GM12864 (cell line): ENCODE measurements at places on chromosomes 3 and 15.

DNA sequence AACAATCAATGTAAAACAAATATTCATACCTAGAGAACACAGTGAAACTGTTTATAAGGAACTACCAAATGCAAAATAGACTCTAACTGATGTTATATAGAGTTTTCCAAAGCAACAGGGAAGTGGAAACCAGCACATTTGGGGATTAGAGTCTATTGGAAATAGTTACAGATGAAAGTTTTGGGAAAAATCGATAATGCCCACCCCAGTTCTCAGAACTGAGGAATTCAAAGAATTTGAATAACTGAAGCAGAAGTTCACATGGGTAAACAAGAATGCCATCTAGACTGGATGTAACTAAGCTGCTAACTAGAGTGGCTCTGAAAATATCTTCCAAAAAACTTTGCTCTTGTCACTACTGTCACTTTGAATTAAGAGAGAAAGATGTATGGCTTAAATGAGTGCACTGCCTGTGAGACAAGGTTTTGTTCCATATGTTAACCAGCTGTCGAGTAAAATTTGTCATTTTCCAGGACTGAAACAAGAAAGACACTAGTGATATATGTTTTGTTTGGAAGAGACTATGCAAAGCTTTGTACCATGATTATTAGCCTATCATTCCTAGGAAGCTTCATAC lies 9.2 kb upstream of the DENND4A start:
- no peak for DNase-seq

DNA sequence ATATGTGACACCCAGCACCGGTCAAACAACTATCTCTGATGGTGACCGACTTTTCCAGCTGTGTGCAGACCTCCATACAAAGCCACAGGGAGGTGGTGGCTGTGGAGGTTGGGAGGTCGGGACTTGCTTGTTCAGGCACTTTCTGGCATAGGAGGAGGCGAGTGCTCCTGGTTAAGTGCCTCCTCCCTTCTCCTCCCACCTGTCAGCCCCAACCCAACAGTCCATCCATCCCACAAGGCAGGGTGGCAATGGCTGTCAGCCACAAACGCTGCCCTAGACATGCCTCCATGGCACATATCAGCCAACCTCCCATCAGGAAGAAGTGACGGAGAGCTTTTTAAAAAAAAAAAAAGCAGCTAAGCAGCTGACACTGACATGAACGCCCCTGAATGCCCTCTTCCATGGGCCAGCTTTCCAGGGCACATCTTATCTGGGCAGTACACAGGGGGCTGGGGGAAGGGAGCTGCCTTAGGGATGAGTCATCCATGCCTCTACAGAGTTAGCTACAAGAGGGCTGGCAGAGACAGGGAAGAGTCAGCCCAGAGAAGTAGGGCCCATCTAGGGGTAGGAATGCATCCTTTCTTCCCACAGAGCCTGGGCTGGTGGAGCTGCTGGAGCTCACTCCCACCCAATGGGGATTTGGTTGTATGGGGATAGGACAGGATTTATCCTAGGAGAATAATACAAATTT lies 41.2 kb downstream of the CCDC12 start:
- DNase-seq = no peak

DNA sequence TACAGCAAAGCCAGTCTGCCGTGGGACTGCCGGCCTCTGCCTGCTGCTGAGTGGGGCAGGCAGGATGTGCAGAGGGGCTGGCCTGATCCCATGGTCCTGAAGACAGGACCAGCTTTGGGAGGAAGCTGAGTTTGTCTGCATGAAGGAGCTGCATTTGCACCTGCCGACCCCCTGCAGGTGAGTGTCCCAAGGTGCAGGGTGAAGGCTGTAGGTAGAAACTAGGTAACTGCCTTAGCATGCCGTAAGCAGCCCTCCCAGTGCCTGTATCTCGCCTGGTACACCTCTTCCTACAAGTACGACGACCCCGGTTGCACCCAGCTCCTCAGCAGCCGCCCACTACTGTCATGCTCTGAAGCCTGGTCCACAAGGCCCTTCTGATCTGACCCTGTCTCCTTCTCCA lies 34.9 kb downstream of the AMOTL2 start:
- no peak for DNase-seq

DNA sequence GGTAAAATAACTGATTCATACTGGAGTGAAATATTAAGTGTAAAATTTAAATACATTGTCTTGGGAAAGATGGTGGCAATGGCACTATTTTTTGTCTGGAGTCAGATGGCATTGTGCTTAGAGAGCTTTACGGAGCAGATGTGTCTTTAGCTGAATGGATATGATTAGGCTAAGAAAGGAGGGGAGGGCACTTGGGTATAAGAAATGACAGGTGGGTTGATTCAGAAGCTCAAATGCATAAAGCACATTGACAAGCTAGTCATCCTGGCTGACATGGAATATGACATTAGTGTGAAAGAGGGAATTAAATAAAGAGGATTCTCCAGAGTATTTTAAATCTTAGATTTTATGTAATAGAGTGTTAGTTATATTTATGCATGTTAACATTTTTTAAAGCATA lies 570.1 kb upstream of the CBLB start:
- no peak for DNase-seq

- no peak for DNase-seq
These were observed 17.5 kb upstream of the APEH start for GRCh38 chr3:49656541-49657112.

- no peak for DNase-seq
These were observed 911 bp downstream of the CCRL2 start for GRCh38 chr3:46407970-46408369.

DNA sequence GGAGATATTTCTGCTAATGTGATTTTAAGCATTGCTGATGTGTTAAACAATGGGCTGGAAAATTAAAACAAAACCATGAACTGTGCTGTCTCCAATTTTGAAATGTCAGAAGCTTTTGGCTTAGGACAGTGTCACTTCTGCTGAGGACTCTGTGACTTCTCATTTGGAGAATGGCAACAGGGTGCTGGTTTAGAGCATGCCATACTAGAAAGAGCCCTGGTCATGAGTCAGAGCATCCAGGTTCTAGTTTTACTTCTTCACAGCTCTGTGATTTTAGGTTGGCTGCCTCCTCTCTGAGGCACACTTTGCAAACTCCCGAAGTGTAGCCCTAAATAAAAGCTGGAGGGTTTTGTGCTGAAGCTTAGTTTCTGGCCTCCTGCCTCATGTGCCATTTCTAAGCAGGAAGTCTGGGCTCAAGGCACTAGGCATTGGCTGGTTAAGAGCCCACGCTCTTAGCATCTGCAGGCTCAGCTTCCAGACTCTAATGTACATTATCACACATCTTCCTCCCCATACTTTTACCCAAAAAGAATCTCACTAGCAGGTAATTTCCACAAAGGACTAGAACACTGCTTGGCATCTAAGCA lies 193.8 kb downstream of the CNTN3 start:
- DNase-seq = no peak

DNA sequence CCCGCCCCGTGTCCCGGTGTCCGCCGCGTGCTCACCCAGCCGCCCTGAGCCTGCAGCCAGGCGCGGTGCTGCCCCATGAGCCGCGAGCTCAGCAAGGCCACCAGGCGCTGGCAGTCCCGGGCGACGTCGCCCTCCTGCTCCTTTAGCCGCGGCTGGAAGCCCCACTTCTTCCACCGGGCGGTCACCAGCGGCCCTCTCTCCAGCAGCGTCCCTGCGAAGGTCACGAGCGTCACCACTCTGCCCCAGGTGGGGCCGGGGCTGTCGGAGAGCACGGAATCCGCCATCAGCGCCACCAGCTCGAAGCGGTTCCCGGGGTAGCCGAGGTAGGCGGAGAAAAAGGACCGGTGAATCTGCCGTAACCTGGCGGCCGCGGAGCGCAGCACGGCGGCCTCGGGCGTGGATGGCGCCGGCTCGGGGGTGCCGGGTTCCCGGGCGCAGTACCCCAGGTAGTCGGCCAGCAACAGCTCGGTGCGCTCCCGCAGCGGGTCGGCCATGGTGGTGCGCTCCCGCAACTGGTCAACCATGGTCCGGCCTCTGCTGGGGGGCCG lies 298 bp downstream of the BCL2L10 start:
- DNase-seq = no peak

GRCh38 chr15:63191895-63192618 lies 2.7 kb downstream of the RAB8B start:
- peak; percentile 84 for DNase-seq

DNA sequence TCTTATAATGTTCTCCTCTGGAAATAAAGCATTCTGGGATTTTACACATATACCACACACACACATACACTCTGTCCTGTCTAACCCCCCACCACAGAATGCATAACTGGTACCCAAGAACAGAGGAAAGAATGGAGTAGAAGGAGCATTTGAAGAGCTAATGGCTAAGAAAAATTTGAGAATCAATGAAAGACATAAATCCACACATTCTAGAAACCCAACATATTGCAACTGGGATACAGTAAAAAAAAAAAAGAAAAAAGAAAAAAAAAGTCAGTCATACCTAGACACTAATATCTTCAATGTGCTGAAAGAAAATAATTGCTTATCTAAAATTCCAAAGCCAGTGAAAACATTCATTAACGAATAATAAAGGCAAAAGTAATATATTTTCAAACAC lies 20.9 kb downstream of the CEP70 start:
- DNase-seq = no peak

- no peak for DNase-seq
These were observed 40.5 kb upstream of the ROPN1 start for GRCh38 chr3:124032311-124032880.

DNA sequence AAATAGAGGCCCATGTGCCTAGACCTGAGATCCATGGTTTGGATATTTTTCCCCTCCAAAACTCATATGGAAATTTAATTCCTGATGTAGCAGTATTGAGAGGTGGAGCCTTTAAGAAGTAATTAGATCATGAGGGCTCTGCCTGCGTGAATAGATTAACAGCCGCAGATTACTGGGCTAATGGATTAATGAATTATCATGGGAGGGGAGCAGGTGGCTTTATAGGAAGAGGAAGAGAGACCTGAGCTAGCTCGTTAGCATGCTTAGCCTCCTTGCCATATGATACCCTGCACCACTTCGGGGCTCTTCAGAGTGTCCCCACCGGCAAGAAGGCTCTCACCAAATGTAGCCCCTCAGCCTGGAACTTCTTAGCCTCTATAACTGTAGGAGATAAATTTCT lies 15.8 kb downstream of the ARHGEF26 start:
- DNase-seq = no peak

GRCh38 chr3:189517981-189518380 lies 113.2 kb upstream of the TP63 start:
- DNase-seq = no peak

GRCh38 chr3:22366781-22367180 lies 615.8 kb upstream of the ZNF385D start:
- no peak for DNase-seq

DNA sequence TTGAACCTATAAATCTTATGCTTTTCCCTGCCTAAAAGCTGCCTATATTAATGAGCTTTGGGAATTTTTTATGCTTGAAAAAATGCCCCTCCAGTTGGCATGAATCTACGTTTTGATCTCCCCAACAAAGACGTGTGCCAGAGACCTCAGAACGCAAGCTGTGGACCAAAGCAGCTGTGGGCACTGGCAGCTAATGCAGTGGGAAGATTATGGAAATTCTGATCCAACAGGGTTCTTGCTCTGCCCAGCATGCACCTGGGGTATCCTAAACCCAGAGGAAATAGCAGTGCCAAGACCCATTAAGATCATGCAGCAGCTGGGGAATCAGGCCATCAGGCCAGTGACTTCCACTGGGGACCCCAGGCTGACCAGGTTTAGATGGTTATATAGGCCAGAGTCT lies 423.0 kb downstream of the ZBBX start:
- no peak for DNase-seq

DNA sequence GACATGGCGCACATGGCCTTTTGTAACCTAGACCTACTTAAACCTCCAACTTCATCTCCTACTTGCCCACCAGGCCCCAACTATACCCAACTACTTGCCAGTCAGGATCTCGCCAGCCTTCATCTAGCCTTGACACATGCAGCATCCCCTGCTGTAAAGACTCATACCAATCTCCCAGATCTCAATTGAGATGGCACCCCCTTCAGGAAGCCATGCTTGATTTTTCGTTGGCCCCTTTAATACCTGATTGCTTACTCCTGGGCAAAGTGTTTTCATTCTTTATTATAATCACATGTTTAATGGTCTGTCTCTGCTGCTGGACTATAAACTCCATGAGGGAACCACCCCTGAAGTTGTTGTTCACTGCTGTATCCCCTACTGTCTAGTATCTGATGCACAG lies 150.8 kb downstream of the SOX2 start:
- no peak for DNase-seq

GRCh38 chr3:74605437-74605836 lies 9.0 kb downstream of the CNTN3 start:
- no peak for DNase-seq

DNA sequence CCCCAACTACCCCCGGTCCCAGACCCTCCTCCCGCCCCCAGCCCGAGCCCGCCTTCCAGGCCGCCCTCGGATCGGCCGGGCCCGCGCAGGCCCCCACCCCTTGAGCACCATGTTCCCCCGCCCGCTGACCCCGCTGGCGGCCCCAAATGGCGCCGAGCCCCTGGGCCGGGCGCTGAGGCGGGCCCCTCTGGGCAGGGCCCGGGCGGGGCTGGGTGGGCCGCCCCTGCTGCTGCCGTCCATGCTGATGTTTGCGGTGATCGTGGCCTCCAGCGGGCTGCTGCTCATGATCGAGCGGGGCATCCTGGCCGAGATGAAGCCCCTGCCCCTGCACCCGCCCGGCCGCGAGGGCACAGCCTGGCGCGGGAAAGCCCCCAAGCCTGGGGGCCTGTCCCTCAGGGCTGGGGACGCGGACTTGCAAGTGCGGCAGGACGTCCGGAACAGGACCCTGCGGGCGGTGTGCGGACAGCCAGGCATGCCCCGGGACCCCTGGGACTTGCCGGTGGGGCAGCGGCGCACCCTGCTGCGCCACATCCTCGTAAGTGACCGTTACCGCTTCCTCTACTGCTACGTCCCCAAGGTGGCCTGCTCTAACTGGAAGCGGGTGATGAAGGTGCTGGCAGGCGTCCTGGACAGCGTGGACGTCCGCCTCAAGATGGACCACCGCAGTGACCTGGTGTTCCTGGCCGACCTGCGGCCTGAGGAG lies 472 bp downstream of the CHST14 start:
- DNase-seq = no peak

- no peak for DNase-seq
These were observed 299.6 kb downstream of the UNC13C start for GRCh38 chr15:54277834-54278233.

DNA sequence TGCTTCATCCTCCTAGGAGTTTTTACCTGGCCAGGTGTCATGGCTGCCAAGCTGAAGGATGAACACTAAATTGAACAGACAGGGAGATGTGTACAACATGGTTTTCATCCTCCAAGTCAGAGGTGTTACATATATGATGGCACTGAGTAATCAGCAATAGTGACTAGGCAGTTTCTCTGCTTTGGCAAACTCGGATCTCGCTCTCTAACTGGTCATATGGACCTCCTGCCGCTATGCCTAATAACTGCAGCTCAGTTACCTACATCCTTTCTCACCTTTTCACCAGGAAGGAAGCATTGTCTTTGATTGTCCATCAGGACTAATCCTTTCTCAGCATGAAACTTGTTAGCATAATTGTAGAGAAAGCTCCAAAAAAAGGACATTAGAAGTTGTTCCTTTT lies 175.9 kb upstream of the PLSCR5 start:
- no peak for DNase-seq

DNA sequence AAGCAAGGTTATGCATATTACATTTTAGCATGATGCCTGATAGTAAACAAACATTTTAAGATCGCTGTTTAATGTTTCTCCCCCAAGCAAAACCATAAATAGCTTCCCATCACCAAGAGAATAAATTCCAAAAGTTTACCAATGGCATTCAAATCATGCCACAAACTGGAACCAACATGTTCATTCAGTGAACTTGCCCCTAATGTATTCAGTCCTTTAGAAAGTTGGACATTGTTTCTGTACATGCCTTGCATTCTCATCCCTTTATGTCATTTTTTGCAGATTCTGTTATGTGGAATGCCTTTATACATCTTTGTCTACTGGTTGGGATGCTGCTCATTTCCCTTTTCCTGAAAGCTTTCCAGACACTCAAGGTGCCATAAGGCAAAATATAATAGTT lies 105.5 kb downstream of the PYDC2 start:
- DNase-seq = no peak
